ENCODE measurements at places on chromosomes 6 and 20. TPM values are rescaled to one million over a fixed set of nuclear protein-coding genes. Genes with fewer than 3 reads are reported as not detected.

DNA sequence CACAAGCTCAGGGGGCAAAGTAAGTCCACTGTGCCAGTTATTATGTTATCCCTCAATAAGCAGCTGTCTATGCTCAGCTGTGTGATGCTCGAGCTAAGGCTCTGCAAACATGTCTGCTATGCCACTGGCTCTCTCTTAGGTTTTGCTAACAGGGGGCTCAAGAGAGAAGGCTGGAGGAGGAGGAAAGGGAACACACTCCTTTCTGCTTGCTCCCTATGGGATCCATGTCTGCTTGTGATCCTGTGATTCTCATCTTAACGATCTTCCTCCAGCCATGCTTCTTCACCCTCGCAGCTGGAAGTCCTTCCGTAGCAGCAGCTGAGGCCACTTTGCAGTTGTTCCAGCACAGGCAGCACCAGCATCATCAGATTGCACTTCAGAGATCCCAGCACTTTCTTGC lies 37.0 kb upstream of the IGF2R start:
- no peak for DNase-seq

DNA sequence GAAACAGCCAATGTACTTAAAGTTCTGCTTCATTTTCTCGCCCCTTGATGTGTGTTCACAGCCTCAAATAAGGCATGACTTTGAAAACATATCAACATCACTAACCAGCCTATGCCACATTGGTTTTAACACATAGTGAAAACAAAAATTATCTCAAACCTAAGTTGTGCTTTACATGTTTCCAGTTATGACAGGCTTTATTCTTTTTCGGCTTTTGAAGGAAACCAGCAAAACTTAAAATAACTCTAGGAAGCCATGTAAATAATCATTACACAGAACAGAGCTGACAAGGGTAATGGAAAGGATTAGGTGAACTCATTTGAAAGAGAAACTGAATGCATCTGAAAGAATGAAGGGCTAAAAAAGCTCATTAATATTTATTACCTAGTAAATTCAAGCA lies 42.1 kb downstream of the BMP5 start:
- no peak for DNase-seq

- DNase-seq: peak; percentile 42
Observed at GRCh38 chr6:170290296-170291128, at the start of gene DLL1. Gene DLL1 (minus strand): TSS chr6:170291078. CDS start chr6:170290139, 939 bp downstream.

DNA sequence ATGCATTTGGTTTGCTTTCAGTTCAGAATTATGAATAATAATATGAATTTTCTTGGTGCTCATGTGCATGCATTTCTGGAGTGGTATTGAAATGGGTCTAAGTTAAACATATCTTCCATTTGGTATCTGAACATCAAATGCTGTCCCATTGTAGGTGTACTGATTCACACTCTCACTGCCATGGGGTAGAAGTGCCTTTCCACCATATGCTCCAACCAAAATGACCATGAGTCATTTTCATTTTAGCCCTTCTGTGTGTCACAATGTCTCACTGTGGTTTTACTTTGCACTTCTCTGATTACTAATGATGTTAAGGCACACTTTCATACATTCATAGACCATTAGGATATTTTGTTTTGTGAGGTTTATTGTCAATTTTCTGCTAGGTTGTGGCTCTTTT lies 211.9 kb downstream of the HAO1 start:
- DNase-seq: no peak

DNA sequence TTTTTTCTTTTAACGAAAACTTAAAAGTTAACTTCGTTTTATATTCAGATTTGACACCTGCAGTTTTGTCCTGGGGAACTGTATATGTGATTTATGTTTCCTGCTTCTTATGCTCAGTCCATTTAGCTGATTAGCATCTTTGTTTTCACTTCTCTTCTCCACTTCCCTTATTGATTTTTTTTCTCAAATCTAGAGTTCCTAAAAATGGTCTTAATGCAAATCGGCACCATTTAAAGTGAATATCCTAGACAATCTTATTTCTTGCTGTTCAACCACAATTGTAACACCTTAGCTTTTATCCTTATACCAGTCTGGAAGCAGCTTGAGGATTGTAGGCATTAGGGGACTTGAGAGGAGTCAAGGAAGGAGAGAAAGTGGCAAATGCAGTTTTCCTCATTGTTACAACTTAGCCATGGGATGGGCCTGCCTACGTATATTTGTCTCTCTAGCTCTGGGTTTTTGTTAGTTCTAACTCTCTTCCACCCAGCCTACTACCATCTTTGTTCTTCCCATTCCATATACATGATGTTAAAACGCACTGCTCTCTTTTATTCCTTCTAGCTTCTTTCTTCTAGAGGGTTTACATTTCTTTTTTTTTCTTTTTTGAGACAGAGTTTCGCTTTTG lies 8.5 kb downstream of the QRSL1 start:
- DNase-seq: no peak

STX11 gene
- total RNA-seq: 14.4 TPM
